ENCODE measurements at places on chromosomes 5 and 9. TPM values are rescaled to one million over a fixed set of nuclear protein-coding genes. Genes with fewer than 3 reads are reported as not detected.

The ZNF169 gene
- total RNA-seq: 0.54 TPM

The MARCHF11 gene
- total RNA-seq: not detected

The TMEM245 gene
- total RNA-seq: 43.8 TPM

The IFNB1 gene
- not detected for total RNA-seq

The TAF11L4 gene
- not detected for total RNA-seq

- no peak overlapping the region for H3K4me3 ChIP-seq
- H3K4me1 ChIP-seq: no peaks in the 10 kb centered on the region
- peak; percentile 38 for DNase-seq
- H3K27ac ChIP-seq: no peak overlapping the region
- H3K27me3 ChIP-seq: peaks cover 42% of the 10 kb centered on the region
Measured at GRCh38 chr9:94632737-94633136, 6.6 kb downstream of the FBP1 start.

DNA sequence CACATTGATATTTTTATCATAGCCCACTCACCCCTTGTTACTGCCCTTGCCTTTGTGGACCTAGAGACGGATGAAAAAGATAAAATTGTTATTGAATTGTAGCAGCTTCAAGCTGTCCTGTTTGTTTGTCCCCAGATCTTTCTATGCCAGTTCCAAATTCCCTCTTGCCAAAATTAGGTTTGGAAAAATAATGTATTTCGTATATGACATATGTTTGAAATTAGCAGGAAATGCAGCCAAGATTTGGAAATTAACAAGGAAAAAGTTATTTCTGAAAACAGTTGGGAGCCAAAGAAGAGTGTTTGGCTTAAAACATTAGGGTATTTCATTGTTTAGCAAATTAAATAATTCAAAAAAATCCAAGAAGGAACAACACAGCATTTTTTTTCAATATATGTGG lies 33.5 kb downstream of the SPATA31D1 start:
- peak; percentile 18 for DNase-seq
- peak overlapping the region; percentile 87 for H3K27ac ChIP-seq
- no peaks in the 10 kb centered on the region for H3K36me3 ChIP-seq
- H3K4me3 ChIP-seq: no peak overlapping the region

- no peaks in the 10 kb centered on the region for H3K36me3 ChIP-seq
- 0 out of 2 replicates have a peak, but pooled peaks cover 4% of the 10 kb centered on the region for H3K4me1 ChIP-seq
- no peak overlapping the region for H3K4me3 ChIP-seq
- no peak overlapping the region for H3K27ac ChIP-seq
- no peak for DNase-seq
Measured at GRCh38 chr9:70060883-70061507, 17.3 kb downstream of the MAMDC2 start.

DNA sequence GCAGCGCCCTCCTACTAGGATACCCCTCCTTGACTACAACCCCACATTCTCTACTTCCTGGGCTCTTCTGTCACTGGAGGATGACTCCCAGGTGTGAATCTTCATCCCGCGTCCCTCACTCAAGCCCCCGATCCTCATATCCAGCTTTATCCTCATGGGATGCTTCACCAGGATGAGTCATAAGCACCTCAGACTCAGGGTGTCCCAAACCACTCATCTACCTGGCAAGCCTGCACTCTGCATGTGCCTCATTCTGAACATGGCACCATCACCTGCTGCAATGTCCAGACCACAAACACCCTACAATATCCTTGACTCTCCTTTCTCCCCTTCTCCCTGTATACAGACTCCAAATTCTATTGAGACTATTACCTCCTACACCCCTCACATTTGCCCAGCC lies 1.5 kb upstream of the TGFBI start:
- H3K36me3 ChIP-seq: peaks cover 9% of the 10 kb centered on the region
- peaks cover 48% of the 10 kb centered on the region for H3K4me1 ChIP-seq
- H3K27ac ChIP-seq: no peak overlapping the region
- H3K4me3 ChIP-seq: no peak overlapping the region
- no peaks in the 10 kb centered on the region for H3K27me3 ChIP-seq

- no peaks in the 10 kb centered on the region for H3K36me3 ChIP-seq
- H3K27ac ChIP-seq: no peak overlapping the region
- H3K27me3 ChIP-seq: no peaks in the 10 kb centered on the region
- H3K4me3 ChIP-seq: no peak overlapping the region
- H3K4me1 ChIP-seq: no peaks in the 10 kb centered on the region
Measured at GRCh38 chr9:85404911-85405565, 336.7 kb downstream of the AGTPBP1 start.

- no peak for DNase-seq
- no peak overlapping the region for H3K27ac ChIP-seq
- H3K27me3 ChIP-seq: no peaks in the 10 kb centered on the region
- no peaks in the 10 kb centered on the region for H3K36me3 ChIP-seq
- H3K4me1 ChIP-seq: no peaks in the 10 kb centered on the region
Measured at GRCh38 chr9:75121914-75122558, 33.7 kb downstream of the OSTF1 start.

- H3K4me3 ChIP-seq: no peak overlapping the region
- H3K4me1 ChIP-seq: no peaks in the 10 kb centered on the region
- H3K36me3 ChIP-seq: no peaks in the 10 kb centered on the region
- DNase-seq: no peak
Measured at GRCh38 chr5:95241635-95242034, 43.3 kb downstream of the MCTP1 start.

- H3K36me3 ChIP-seq: no peaks in the 10 kb centered on the region
- H3K27me3 ChIP-seq: no peaks in the 10 kb centered on the region
- no peaks in the 10 kb centered on the region for H3K4me1 ChIP-seq
- no peak overlapping the region for H3K27ac ChIP-seq
- DNase-seq: no peak
Measured at GRCh38 chr5:55030676-55031369, 6.8 kb downstream of the GZMK start.

DNA sequence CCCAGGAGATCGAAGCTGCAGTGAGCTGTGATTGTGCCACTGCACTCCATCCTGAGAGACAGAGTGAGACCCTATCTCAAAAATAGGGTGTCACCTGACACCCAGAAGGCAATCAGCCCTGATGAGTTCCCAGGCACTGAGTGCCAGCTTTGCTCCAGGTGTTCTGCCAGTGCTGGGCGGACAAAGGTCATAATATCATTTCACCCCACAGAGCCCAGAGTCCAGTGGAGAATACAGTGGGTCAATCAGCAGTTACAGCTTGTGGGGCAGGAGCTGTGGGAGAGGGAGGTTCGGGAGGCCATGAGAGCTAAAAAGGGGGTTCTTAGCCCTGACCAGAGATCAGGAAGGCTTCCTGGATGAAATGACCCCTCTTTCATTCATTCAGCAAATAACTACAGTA lies 24.4 kb upstream of the SH3RF2 start:
- H3K27me3 ChIP-seq: peaks cover 68% of the 10 kb centered on the region
- peaks cover 5% of the 10 kb centered on the region for H3K4me1 ChIP-seq
- H3K27ac ChIP-seq: no peak overlapping the region
- no peaks in the 10 kb centered on the region for H3K36me3 ChIP-seq
- H3K4me3 ChIP-seq: no peak overlapping the region

- H3K27ac ChIP-seq: no peak overlapping the region
- no peak for DNase-seq
- no peak overlapping the region for H3K4me3 ChIP-seq
- no peaks in the 10 kb centered on the region for H3K36me3 ChIP-seq
- H3K4me1 ChIP-seq: no peaks in the 10 kb centered on the region
Measured at GRCh38 chr5:146967646-146968045, 89.1 kb upstream of the PPP2R2B start.

DNA sequence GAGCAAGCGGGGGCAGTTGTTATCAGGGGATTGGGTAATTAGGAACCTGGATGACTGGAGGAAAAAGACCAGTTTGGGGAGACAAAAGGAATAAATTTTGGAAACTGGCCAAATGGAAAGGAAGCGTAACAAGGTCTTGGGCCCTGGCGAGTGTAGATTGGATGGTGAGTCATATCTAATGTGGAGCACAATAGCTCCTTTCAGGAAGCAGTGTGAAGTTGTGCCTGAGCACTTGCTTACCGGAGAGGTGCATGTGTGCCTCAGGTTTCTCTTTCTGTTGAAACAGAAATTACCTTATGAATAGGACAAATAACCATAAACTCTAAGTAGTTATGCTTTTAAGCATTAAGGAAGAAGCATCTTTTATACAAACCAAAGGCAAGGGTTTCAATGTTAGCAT lies 176.4 kb downstream of the KIF4B start:
- H3K36me3 ChIP-seq: no peaks in the 10 kb centered on the region
- no peaks in the 10 kb centered on the region for H3K4me1 ChIP-seq
- H3K27ac ChIP-seq: no peak overlapping the region
- H3K4me3 ChIP-seq: no peak overlapping the region
- DNase-seq: no peak
- no peaks in the 10 kb centered on the region for H3K27me3 ChIP-seq

GRCh38 chr9:134686896-134687295 lies 45.3 kb downstream of the COL5A1 start:
- no peak overlapping the region for H3K27ac ChIP-seq
- H3K36me3 ChIP-seq: peaks cover 21% of the 10 kb centered on the region
- no peak overlapping the region for H3K4me3 ChIP-seq
- peaks cover 16% of the 10 kb centered on the region for H3K4me1 ChIP-seq
- DNase-seq: no peak
- no peaks in the 10 kb centered on the region for H3K27me3 ChIP-seq

- peak; percentile 75 for DNase-seq
- H3K36me3 ChIP-seq: no peaks in the 10 kb centered on the region
- H3K4me1 ChIP-seq: peaks cover 50% of the 10 kb centered on the region
- no peaks in the 10 kb centered on the region for H3K27me3 ChIP-seq
- H3K27ac ChIP-seq: peak overlapping the region; percentile 74
- H3K4me3 ChIP-seq: peak overlapping the region; percentile 19
Measured at GRCh38 chr5:101429241-101429640, 526.2 kb upstream of the ST8SIA4 start.

GRCh38 chr5:77152441-77152840 lies 58.0 kb upstream of the PDE8B start:
- no peak overlapping the region for H3K27ac ChIP-seq
- 0 out of 2 replicates have a peak, but pooled peaks cover 4% of the 10 kb centered on the region for H3K27me3 ChIP-seq
- H3K4me1 ChIP-seq: no peaks in the 10 kb centered on the region
- no peaks in the 10 kb centered on the region for H3K36me3 ChIP-seq
- DNase-seq: no peak

GRCh38 chr5:59999056-59999455 lies 105.5 kb upstream of the PDE4D start:
- no peak for DNase-seq
- no peak overlapping the region for H3K27ac ChIP-seq
- H3K4me3 ChIP-seq: no peak overlapping the region
- no peaks in the 10 kb centered on the region for H3K27me3 ChIP-seq

- H3K27me3 ChIP-seq: no peaks in the 10 kb centered on the region
- no peak for DNase-seq
- peaks cover 23% of the 10 kb centered on the region for H3K36me3 ChIP-seq
- H3K27ac ChIP-seq: no peak overlapping the region
Measured at GRCh38 chr5:150372639-150373038, 15.1 kb downstream of the TCOF1 start.
